ENCODE measurements at places on chromosomes 3 and 15.

DNA sequence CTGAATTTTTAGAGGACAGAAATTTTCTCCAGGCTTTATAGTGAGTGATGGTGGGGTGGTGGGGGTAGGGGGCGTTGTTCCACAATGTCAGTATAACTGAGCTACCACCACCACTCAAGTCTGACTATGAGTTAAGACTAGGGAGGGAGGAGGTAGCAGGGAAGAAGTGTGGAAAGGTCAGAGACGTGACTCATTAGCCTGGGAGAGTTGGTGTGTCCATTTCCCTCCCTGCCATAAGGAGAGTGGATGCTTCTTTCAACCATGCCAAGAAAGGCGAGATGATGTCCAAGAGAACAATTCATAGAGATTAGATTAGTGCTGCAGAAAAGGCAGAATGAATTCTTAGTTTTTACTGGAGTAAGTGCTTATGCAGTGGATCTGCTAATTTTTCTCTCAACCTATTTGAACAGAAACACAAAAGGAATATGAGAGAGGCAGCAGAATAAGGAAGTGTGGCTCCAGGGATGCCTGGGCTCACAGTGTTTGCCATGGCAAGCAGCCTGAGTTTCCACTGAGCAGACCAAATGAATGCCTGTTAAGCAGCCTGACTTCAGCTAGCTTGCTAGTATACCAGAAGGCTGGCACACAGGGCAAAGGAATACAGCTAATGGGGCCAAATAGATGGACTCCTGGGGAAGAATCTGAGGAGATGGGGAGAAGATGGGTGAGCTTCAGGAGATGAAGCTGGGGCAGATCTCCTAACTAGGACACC is 708.9 kb downstream of the NTRK3 start:
- no peak for DNase-seq

DNA sequence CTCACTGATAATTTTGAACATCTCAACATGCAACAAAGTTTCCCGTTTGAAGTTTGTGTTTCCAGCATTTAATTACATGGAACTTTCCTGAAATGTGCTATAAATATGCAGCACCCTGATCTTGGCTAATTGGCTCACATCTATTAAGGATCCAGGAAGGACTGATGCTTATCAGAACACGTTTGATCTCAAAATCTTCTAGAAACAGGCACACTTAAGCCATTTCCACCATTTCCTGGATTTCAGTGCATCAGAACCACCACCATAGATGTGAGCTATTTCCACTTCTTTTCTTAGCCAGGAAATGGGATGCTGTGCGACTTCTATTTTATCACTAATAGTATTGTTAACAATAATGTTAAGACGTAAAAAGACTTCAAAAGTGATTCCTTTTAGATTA is 228.9 kb downstream of the FEZF2 start:
- no peak for DNase-seq

DNA sequence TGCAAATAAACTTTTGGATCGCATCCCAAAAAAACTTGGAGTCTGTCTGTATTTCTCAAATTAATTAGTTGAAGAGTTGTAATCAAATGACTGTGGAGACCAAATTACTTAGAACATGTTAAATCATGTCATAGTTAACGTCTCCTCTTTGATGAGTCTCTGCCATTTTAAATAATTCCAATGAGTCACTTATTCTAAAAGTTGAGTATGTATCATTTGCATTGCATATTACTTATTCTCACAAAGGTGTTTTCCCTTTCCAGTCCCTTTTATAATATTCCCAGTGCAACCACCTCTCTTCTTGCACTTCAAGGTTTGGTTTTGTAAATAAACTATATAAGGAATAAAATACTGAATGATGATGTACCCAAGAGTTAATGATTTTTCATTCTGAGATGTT is 36.0 kb upstream of the MBNL1 start:
- DNase-seq, result no peak

DNA sequence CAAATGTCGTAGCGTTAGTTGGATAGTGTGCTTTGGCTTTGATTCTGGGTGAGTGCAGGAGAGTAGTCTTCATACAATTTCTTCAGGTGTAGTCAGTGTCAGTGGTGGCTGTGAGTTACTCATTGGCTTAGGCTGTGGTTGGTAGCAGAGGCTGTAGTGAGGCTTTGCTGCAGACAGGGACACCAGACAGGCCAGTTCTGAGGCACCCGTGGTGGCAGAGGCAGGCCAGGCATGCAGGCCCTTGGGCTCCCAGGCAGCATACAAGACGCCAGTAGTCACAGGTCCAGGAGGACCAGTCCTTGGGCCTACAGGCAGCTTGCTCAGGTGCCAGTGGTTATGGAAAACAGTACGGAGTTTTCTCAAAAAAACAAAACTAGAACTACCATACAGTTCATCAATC is 61.3 kb downstream of the DMXL2 start:
- no peak for DNase-seq

DNA sequence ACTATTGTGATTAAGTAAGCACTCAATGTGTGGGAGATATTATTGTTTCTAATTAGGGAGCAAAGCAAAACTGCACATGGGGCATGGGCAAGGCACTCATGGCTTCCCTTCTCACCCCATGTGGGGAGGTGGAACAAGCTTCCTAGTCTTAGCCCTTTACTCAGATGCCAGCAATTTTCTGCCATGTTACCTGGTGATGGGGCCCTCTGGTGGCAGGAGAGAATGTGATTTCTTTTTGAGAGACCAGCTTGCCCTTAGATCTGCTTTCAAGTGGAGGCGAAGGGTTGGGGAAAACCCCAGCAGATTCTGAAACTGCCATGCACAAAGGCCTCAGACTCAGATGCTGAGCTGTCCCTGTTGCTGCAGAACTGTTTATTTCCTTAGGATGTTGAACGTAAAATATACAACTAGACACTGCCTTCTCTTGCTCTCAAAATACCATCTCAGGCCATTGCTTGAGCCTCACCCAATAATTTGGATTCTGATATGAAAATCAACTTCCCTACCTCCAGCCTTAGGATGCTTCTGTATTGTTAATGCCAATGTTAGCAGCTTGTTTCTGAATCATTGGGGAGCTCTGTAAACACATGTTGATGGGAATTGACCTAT is 130.2 kb upstream of the TPRG1 start:
- peak; percentile 91 for DNase-seq

GRCh38 chr15:66965201-66965900 is 100.1 kb upstream of the SMAD3 start:
- DNase-seq, result no peak

DNA sequence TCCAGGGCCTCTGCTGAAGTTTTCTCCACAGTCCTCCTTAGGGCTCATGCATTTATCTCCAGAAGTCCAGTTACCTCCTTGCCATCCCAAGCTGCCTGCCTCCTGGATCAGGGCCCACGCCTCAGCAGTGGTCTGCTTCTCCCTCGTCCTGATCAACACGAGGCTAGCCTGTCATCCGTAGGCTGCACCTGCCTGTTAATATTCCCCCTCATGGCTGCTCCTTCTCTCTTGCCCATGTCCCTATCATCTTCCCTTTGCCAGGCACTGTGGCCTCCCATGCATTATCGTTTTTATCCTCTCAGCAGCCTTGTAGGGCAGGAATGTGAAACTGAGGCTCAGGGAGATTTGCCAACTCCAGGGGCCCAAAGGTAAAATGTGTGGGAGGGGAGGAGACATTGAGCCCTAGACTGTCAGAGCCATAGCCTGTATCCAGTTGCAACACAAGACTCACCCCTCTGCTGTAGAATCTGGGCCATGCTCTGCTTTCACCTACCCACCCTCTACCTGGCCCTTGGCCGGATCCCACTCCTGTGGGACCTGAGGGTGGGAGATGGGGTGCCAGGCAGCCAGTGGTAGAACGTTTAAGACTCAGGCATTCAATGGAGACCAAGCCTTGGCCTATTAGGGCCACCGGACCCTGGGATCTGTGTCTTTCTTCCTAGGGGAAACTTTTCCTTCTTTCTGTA is 4.6 kb downstream of the GRM2 start:
- DNase-seq, result no peak

DNA sequence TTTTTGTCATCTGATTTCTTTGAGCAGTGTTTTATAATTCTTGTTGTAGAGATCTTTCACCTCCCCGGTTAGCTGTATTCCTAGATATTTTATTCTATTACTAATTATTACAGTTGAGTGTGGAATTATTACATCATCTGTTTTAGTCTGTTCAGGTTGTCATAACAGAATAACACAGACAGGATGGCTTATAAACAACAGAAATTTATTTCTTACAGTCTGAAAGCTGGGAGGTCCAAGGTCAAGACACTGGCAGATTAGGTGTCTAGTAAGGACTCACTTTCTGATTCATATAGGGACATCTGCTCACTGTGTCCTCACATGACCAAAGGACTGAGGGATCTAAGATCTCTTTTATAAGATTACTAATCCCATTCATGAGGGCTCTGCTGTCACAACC is 121.3 kb upstream of the THBS1 start:
- no peak for DNase-seq

DNA sequence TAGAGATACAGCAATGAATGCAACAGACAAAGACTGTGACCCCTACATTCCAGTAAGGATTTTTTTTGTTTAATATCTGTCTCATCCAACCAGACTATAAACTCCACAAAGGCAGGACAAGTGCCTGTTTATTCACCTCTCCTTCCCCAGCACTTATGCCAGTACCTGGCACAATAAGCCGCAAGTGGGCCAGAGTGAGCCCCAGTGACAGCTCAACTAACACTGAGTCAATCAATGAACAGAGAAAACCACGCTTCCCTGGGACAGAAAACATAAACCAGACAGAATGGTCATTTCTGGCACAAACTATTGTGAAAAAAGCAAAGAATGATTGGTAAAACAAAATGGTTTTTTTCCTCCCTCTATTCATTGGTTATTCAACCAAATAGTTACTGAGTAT is 52.2 kb downstream of the RYK start:
- DNase-seq, result peak; percentile 15

- DNase-seq, result no peak
Observed at GRCh38 chr3:34157491-34157890, 359.1 kb downstream of the PDCD6IP start.

DNA sequence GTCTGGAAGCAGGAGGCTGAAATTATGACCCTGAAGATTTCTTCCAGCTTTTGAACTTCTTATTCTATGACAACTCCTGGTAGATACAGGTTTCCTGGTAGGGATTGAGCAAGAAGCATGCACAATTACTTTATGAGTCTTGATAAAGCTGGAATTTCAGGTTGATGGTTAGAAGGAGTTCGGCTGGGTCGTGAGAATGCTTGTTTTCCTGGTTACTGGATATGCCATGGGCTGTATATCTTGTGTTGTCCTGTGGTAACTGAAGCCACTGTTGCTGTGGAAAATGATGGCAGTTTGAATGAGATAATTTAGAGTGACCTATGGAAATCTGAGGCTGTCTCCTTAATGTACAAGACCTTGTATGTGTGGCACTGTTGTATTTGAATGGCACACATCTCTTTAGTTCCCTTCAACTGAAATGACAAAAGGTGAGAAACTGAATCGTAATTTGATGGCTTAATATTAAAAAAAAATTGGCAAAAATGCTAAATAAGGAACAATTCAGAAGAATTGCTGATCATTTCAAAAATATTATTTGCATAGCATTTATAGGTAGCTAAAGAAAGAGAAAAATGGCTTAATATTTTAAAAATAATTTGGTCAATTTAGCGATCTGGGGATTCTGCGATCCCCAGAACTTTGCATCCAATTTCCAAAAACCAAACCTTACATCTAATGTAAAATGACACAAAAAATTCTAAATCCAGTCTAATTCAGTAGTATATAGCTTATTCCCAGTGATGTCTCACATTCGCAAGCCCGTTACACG is 1.1 kb upstream of the UBE2E1 start:
- DNase-seq, result no peak

DNA sequence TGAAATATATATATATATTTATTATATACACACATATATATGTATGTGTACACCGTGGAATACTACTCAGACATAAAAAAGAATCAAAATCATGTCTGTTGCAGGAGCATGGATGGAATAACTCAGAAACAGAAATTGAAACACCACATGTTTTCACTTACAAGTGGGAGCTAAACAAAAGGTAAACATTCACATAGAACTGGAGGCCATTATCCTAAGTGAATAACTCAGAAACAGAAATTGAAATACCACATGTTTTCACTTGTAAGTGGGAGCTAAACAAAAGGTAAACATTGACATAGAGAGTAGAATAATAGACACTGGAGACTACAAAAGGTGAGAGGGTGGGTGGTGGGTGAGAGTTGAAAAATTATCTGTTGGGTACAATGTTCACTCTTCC is 171.5 kb upstream of the GOLIM4 start:
- DNase-seq, result no peak

GRCh38 chr15:99132122-99132521 is 27.2 kb downstream of the SYNM start:
- no peak for DNase-seq

GRCh38 chr3:71962561-71963240 is 177.8 kb upstream of the PROK2 start:
- no peak for DNase-seq

- no peak for DNase-seq
Observed at GRCh38 chr3:118960876-118961450, 73.7 kb downstream of the IGSF11 start.

DNA sequence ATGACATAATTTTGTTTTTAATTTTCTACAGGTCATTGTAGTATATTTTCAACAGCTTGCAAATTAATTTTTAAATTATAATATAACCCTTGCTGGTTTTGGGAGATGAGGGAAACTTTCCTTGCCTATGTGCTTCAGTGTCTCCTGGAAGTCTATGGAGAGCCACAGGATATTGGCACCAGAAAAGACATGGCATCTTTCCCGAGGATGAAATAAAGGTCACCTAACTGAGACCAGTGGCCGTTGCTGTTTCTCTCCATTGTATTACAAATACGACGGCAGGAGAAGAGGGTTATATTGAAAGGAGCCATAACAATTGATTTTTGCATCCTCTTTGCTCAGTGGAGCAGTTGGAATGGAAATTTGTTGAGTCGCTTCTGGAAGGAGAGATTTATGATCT is 19.9 kb upstream of the AQP9 start:
- no peak for DNase-seq

GRCh38 chr3:8094415-8094814 is 407.2 kb upstream of the LMCD1 start:
- no peak for DNase-seq

- DNase-seq, result no peak
Observed at GRCh38 chr3:100257586-100257985, 3.2 kb upstream of the TBC1D23 start.
